Large intestine (tissue), 12 donors: ENCODE measurements at places on chromosomes 12 and 14. TPM values are rescaled to one million over a fixed set of nuclear protein-coding genes. Genes with fewer than 3 reads are reported as not detected.

DNA sequence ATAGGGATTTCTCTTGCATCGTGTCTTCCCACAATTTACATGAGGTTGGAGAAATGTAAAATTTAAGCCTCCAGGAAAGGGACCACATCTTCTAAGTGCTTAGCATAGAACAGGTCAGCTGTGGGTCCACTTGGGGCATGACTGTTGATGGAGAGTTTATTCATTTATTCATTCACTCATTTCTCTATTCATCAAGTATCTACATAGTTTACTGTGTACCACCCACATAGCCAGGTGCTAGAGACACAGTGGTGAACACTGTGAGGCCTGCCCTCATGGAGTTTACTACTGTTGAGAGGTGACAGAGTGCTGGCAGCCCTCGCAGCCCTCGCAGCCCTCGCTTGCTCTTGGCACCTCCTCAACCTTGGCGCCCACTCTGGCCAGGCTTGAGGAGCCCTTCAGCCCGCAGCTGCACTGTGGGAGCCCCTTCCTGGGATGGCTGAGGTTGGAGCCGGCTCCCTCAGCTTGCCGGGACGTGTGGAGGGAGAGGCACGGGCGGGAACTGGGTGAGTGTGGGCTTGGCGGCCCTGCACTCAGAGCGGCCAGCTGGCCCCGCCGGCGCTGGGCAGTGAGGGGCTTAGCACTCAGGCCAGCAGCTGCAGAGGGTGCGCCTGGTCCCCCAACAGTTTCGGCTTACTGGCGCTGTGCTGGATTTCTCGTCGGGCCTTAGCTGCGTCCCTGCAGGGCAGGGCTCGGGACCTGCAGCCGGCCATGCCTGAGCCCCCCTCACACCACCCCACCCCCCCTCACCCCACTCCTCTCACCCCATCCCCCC lies 1.7 kb upstream of the JPH4 start:
- H3K4me3 ChIP-seq: no peak overlapping the region
- peaks cover 7% of the 10 kb centered on the region for H3K4me1 ChIP-seq
- H3K27me3 ChIP-seq: peaks cover 42% of the 10 kb centered on the region
- no peak overlapping the region for H3K27ac ChIP-seq
- DNase-seq: no peak
- no peaks in the 10 kb centered on the region for H3K36me3 ChIP-seq

The GATC gene
- polyA plus RNA-seq: 34.8 TPM

GRCh38 chr14:20400965-20401593 lies 12.2 kb downstream of the TEP1 start:
- no peak overlapping the region for H3K27ac ChIP-seq
- peaks cover 69% of the 10 kb centered on the region for H3K36me3 ChIP-seq
- no peak for DNase-seq
- peaks cover 15% of the 10 kb centered on the region for H3K4me1 ChIP-seq
- H3K27me3 ChIP-seq: no peaks in the 10 kb centered on the region
- no peak overlapping the region for H3K4me3 ChIP-seq

- no peak overlapping the region for H3K27ac ChIP-seq
- peaks cover 92% of the 10 kb centered on the region for H3K27me3 ChIP-seq
- DNase-seq: no peak
Measured at GRCh38 chr14:36515896-36516718, 3.9 kb downstream of the NKX2-1 start.

DNA sequence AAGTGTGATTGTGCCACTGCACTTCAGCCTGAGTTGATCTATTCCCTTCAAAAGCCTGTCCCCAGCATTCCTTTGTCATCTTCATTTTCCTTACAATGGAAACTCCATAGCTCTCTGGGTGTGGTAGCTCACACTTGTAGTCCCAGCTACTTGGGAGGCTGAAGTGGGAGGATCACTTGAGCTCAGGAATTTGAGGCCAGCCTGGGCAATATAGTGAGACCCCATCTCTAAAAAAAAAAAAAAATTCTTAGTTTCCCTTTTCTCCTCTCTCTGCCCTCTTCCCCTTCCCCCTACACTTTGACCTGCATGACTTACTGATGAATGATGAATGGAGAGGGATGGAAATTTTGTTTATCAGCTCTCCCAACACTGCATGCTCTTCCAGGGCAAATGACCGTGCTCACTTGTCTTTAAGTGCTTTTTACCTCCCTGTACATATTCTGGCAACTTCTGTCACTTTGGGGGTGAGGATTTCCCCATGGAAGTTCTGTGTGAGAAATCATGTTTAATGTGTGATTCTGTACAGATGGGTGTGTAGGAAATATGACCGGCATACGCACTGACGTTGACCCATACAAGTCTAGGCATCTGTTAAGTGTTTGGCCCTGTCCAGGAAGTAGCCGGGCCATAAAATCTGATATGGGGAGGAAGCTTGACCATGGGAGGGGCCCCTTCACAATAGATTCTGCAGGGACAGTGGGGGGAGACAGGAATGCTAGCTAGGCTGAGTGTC lies 65.4 kb downstream of the ZFP36L1 start:
- H3K27me3 ChIP-seq: no peaks in the 10 kb centered on the region
- peaks cover 42% of the 10 kb centered on the region for H3K4me1 ChIP-seq
- no peak overlapping the region for H3K4me3 ChIP-seq
- no peak overlapping the region for H3K27ac ChIP-seq
- no peaks in the 10 kb centered on the region for H3K36me3 ChIP-seq
- DNase-seq: no peak

The TMEM132D gene
- 0.55 TPM for polyA plus RNA-seq

The GLIPR1L1 gene
- polyA plus RNA-seq: 0.27 TPM

The KRT72 gene
- polyA plus RNA-seq: 2.0 TPM
